ENCODE measurements at places on chromosomes 4 and X.
A peak's percentile ranks its signal among the peaks of the same experiment; 100 is the strongest.

GRCh38 chr4:124745985-124746801 lies 33.7 kb upstream of the ANKRD50 start:
- peak; percentile 38 for DNase-seq

- no peak for DNase-seq
These were observed 165.4 kb upstream of the WDR1 start for GRCh38 chr4:10281996-10282395.

GRCh38 chr4:55658657-55659056 lies 22.6 kb upstream of the NMU start:
- no peak for DNase-seq

- DNase-seq: no peak
These were observed 323.4 kb downstream of the PCDH7 start for GRCh38 chr4:31043382-31044062.

DNA sequence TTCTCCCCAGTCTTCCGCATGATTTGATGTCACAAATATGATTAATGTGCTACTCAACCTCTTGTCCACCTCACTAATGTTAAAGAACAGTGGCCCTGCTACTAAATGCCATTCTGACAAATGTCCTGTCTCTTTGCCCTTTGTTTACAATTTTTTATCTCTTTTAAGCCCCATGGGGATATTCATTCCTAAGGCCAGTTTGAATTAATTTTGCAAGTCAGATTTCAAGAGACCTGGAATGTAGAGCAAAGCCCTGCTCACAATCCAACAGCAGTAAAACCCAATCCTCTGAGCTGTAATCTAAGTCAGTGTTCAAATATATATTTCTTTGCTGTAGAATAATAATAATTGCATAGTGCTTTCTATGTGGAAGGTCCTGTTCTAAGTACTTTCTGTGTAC lies 81.2 kb downstream of the LDB2 start:
- no peak for DNase-seq

DNA sequence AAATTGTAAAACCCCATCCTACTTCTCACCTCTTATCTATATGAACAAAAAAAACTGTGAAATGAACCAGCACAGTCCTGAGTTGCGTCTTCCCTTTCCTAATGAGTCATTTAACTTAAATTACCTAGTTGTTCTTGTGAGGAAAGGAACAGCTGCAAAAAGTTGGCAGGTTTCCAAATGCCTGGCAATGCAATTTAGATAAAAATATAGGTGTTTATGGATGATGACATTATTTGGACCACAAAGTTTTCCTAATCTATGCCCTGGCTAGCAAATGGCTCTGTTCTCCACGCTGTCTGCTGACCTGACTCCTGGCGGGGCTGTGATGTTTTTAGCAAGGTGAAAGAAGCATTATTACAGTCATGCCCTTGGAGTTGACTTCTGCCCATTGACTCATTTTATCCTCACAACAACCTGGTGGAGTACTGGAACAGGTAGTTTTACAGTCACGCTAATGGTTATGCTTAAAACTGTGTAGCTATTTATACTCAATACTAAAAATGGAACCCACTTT lies 29.8 kb upstream of the RELL1 start:
- DNase-seq: no peak

GRCh38 chr4:27245216-27245615 lies 384.6 kb downstream of the STIM2 start:
- DNase-seq: no peak

DNA sequence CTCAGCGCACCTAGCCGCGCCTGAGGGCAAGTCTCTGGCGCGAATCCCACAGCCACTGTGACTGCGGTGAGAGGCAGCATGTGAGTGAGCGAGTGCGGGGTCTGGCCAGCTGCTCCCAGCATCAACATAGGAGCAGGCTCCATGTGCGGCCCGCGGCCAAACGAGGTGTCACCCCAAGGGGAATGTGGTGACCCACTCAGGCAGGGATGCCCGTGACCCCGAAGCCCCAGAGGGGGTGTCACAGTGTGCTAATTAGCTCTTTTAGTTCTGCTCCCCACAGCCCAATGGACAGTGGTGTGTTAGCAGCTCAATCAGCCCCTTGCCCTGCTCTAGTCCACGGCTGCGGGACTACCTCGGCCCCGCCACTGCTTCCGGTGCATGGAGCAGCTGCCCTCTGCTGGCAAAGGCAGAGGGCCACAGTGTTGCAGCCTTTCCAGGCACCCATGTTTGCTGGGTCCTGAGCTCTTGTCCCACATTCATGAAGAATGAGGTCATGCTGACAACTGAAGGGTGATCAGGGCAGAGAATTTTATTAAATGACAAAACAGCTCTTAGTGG lies 61.4 kb downstream of the AGA start:
- DNase-seq: no peak

DNA sequence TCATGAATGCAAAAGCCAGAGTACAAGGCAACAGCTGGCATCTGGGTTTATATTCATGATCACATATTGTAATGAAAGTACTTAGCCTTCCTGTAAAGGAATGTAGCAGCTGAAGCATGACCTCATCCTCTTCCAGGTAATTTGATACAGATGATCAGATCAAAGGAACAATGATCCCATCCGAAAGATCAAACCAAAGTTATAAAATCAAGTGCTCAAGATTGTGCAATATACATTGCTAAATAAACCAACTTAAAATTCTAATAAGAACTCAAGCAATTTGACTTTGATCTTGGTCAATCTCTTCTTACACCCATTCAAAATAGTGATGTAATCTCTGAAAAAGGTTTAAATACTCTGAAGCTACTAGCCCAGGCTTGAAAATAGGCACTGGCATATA lies 113.1 kb upstream of the INPP4B start:
- peak; percentile 33 for DNase-seq

GRCh38 chr4:8345053-8345945 lies 75.7 kb downstream of the HTRA3 start:
- DNase-seq: peak; percentile 67

- peak; percentile 12 for DNase-seq
These were observed 87.4 kb upstream of the GK2 start for GRCh38 chr4:79495447-79495846.

GRCh38 chr4:185597532-185598188 lies 62.4 kb upstream of the PDLIM3 start:
- peak; percentile 91 for DNase-seq

All from eye (tissue), 1 donor.